ENCODE measurements at places on chromosomes 4 and X.

GRCh38 chr4:167537761-167538160, 303.5 kb upstream of the SPOCK3 start:
- DNase-seq = no peak

DNA sequence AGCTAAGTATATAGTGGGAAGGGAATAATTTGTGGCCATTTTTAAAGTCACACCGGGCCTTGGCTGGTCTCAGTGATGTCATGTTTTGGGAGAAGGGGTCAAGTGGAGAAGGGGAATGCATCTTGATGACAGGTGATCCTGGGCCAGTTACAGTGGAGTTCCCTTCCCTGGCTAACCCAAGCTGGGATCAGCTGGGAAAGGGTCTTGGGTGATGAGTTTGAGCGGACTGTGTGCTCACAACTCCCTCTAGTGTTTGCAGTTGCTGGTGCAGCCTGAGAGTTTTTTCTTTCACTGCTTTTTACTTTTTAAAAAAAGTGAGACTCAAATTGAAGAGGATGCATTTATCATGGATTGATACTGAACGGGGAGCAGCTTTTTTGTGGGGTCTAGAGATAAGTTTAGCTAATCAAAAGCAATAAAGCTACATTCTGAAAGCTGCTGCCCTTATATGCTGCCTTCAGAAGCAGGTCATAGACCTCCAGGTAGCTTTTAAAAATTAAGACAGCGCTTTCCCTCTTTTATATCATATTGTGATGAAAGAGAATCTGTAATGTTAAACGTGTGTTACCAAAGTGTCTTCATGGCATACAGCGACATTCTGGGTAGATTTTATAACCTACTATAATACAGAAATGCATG, 164.7 kb downstream of the DCLK2 start:
- no peak for DNase-seq

DNA sequence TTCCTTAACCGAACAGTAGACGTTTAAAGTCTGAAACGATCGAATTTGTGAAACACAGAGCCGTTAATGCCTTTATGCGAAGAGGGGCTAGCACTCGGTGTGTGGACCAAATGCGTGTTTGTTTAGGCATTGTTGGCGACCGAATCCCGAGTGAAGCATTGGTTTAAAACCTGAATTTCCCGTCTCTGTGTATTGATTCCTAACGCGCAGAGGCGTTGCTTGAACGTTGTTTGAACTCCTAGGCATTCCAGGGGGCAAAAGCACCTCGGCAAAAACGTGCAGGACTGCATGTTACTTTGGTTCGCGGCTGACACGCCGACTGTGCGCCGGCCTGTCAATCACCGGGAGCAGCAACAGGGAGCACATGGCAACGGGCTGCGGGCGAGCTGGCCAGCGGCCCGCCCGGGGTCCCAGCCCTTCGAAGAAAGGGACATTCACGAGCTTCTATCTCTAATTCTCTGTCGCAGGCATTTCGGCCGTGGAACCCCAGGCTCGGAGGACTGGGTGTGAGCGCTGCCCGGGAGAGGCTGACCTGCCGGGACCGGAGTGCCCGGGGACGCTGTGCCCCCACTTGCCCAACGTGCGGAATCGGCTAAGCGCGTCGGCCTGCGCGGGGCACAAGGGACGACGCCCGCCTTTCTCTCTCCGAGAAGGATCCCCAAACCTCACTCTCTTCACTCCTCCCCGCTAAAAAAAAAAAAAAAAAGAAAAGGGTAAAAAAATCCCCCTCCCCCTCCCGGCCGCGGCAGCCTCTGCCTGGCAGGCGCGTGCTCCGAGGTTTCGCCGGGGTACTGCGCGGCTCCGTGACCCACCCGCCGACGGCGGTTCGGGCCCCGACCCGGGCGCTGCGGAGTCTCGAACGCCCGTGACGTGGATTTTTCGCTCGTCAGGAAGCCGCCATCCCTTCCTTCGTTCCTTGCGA, 810 bp downstream of the SPRY1 start:
- DNase-seq = peak; percentile 71

- DNase-seq = no peak
Observed at GRCh38 chr4:153233761-153234371, 29.6 kb downstream of the TRIM2 start.

GRCh38 chrX:106621836-106622235, 10.1 kb downstream of the RADX start:
- no peak for DNase-seq

Measured in activated T-cell treated with anti-CD3 and anti-CD28 coated beads, Interleukin-2, amount 50 U/mL, for 24 hours (primary cell).